Retina (tissue), 1 donor: ENCODE measurements at places on chromosomes 7 and 10.
A peak's percentile ranks its signal among the peaks of the same experiment; 100 is the strongest.

GRCh38 chr7:465710-466400 lies 53.8 kb downstream of the PDGFA start:
- no peak for DNase-seq

DNA sequence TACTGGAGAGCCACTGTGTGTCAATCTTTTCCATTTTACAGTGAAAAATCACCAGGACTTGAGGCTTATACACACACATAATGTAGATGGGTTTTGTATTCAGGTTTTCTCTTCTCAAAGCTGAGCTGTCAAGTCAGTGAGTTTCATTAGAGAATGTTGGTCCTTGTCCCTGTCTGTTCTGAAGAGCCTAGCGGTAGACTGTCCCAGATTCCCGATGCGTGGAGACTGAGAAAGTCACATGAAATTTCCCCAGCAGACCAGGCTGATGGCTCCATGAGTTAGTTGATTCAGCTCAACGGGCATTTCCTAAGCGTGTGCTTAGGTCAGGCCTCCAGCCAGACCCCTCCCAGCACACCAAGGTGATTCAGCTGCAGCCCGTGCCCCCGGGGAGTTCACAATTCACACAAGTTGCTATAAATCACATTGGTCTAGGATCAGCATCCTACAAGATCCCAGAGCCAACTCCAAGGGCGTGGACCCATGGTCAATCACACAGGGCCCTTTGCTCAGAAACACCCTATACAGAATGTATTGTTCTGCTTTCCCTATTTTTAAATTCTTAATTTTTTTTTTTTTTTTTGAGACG lies 17.2 kb downstream of the CHST15 start:
- peak; percentile 51 for DNase-seq

DNA sequence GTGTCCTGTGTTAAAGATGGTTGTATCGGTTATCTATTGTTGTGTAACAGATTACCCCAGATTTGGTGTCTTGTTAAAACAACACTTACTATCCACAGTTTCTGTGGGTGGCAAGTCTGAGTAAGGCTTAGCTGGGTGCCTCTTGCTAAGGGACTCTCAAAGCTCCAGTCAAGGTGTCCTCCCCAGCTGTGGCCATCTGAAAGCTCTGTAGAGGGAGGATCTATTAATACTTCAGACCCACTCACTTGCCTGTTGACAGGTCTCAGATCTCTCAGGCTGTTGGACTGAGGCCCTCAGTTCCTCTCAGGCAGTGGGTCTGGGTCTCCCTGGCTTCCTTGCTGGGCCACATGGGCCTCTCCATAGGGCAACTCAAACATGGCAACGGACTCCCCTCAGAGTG lies 19.6 kb downstream of the ARID5B start:
- no peak for DNase-seq

DNA sequence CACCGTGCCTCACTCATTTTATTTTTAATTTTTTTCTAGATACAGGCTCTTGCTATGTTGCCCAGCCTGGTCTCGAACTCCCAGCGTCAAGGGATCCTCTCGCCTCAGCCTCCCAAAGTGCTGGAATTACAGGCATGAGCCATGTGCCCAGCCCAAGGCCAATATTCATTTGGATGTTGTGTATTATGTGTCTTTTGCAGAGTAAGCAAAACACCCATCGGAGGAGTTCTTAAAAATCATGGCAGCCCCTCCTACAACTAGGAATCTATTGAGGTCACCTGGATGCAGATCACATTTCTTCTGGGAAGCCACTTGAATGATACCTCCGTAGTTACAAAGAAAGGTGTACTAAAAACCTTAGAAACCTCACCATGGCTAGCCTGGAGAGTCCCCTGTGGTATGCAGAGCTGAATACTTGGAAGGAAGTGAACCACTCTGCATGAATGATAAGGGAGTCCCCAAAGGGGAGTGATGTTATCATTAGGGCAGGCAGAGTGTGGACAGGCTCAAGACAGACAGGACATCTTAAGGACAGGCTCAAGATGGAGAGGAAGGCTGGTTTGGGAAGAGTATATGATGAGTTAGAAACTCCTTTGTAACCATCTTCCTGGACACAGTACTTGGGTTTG lies 185.7 kb downstream of the TAX1BP1 start:
- no peak for DNase-seq

GRCh38 chr7:116802746-116803152 lies 59.6 kb upstream of the CAPZA2 start:
- no peak for DNase-seq

GRCh38 chr10:90959826-90960225 lies 38.9 kb upstream of the ANKRD1 start:
- DNase-seq, result no peak

DNA sequence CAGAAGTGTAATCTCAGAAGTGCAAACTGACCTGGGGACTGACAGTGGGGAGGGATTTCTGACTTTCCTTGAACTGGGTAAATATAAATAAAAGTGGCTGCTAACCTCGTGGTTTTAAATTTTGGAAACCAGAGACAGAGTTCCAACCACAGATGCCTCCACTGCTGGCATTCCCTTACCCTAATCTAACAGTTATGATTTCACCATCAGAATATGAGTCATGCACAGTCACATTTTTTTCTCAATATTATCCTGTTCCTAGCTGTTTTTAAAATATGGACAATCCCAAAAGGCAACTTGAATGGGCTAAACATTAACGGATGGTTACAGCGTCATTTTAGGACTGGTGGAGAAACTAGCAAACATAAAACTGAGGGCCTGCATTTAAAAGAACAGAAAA lies 264.3 kb upstream of the INHBA start:
- DNase-seq, result no peak

- DNase-seq, result no peak
These were observed 84.8 kb downstream of the ANLN start for GRCh38 chr7:36474283-36475010.

DNA sequence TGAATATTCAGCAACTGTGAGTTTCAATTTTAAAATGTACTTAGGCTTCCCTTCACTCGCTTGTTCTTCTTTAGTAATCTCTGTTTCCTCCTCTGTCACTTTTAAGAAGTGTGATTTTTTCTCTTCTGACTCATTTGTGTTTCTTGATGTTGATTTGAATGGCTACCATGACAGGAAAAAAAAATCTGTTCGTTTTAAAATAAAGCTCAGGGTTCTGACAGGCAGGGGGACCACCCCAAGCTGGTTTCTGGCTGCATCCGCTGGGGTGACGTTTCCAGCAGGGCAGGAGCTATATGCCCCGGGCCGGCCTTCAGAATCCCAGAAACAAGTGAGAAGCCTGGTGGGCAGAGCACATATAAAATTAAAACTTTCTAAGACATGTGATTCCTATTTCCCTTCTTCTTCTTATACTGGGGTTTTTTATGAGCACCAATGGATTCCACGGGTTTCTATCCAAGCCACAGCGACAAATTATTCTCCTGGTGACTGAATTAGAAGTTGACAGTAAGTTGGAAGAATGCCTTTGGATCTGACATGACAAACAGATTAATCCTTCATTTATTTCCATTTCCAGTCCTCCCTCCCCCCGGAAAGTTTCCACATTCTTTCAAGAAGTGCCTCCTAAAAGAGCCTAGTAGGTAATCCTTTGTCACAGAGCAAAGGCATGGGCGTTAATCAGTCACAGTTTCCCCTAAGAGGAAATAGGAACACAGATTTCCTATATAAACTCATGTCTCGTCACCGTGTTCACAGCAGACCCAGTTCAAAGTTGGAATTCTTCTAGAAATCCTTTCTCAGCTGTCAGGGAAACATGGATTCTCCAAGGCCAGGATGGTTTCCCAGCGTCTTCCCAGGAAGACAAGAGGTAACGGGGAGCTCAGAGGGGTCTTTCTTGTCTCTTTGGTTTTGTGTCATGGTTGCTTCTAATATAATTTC lies 79.9 kb downstream of the PTPRE start:
- DNase-seq, result no peak

DNA sequence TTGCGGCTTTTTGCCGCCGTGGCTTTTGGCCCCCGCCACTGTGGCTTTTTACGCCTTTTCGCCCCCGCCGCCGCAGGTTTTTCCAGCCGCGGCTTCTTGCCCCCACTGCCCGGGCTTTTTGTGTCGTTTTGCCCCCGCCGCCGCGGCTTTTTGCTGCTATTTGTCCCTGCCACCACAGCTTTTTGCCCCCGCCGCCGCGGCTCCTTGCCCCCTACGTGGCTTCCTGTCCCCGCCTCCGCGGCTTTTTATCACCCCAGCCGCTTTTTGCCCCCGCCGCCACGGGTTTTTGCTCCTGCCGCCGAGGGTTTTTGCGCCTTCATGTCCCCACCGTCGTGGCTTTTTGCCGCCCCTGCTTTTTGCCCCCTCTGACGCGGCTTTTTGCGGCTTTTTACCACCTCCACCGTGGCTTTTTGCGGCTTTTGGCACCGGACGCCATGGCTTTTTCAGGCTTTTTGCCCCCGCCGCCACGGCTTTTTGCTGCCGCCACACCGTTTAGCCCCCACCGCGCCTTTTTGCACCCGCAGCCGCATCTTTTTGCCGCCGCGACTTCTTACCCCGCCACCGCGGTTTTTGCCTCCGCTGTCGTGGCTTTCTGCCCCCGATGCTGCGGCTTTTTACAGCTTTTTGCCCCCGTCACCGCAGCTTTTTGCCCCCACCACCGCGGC lies 637.0 kb downstream of the ZNF716 start:
- no peak for DNase-seq

DNA sequence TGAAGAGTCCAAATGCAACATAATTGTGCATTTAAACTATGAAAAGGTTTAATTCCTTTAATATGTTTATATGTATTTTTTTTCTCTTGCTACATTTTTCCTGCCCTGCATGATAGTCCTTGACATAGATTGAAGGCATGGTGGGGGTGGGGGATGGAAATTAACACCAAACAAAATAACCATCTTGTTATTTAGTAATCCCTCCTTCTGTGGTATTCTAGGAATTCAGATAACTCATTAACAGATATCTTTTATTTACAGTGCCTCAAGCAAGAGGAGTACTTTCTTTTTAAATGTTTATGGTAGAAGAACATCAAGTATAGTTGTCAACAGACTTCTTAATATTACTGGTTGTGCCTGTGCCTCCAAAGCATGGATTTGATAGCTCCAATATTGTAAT lies 337.6 kb upstream of the SEMA3A start:
- DNase-seq, result no peak

DNA sequence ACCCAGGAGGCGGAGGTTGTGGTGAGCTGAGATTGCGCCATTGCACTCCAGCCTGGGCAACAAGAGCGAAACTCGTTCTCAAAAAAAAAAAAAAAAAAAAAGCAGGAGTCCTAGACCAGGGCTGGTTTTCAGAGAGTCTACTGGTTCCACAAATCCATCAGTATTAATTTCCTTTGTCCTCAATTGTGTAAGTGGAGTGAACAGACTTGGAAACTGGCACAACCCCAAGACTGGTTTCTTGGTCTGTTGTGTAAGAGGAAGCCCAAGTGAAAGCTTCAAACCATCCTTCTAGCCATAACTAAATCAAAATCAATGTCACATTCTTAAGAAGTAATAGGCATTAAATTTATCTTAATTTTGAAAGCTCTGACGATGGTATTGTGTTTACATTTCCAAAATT lies 213.6 kb downstream of the DGKI start:
- DNase-seq, result no peak

DNA sequence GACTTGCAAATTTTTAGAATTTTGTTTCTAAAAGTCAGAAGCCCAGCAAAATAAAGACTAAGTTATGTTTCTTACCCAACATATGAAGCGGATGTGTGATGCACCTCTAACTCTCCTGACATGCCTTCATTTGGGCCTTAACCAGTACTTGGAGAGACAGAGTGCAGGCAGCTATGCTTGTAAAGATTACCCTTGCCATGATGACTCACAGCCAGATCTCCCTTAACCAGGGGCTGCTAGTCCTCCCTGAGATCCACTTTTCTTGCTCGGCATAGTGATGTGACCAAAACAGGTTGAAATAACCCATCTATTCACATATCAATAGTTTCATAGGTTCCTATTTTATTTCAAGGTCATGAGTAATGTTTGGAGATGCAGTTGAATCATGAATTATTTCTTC lies 43.6 kb downstream of the PPP1R3A start:
- DNase-seq, result no peak

GRCh38 chr10:21169271-21169670 lies 272.2 kb upstream of the NEBL start:
- peak; percentile 47 for DNase-seq

DNA sequence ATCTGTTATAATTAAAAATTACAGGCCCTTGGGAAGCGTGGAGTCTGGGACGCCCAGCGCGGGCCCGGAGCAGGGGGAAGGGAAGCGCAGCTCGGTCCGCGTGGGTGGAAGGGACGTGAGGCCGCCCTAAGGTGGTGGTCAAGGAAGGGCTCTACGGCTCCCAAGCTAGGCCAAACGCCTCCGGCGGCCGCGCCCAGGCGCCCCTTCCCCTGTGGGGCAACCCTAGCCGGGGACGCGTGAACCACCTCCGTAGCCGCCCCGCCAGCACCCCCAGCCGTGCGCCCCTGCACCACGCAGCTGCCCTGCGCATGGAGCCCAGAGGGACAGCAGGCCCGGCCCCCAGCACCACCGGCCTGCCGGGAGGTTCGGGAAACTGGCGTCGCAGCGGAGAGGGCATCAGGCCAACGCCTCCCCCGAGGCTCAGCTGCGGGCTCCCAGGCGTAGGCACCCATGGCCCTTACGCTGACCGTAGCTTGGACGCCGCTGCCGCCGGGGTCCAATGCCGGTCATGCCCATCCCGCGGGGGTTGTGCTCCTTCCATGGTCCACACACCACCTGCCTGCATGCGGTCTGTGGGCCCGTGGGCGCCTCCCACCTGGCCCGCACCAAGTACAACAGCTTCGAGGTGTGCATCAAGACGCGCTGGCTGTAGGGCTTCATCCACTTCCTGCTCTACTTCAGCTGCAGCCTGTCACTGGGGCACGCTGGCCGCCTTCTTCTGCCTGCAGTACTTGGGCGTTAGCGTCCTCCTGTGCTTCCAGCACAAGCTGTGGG lies 166.7 kb downstream of the SEPTIN7 start:
- peak; percentile 38 for DNase-seq

- DNase-seq, result no peak
These were observed 102.9 kb upstream of the PAX2 start for GRCh38 chr10:100642295-100642994.

DNA sequence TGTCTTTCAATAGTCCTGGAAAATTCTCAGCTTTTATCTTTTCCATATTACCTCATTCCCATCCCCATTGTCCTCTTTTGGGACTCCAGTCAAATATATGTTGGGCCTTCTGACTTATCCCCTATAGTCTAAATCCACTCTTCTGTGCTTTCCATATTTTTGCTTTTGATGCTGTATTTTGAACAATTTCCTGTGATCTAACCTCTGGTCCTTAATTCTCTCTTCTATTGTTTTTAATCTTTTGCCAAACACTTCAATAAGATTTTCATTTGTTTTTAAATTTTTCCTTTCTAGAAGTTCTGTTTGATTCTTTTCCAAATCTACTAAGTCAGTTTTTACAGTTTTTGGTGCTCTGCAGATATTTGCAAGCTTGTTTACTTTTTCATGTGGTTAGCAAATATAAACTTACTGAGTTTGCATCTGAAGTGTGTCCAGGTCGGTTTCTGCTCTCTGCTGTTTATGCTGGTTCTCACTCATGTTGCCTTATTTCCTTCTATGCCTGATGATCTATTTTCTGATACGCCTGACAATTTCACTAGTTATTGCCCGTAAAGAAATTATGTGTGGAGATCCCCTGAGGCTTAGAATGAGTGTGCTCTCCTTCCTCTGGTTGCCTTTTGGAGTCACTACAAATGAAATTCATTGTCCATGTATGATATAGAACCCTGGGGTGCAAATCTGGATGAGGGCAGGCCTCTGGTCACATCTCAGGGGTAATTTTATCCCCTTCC lies 110.4 kb downstream of the RBM20 start:
- no peak for DNase-seq
